ENCODE measurements at places on chromosomes 13 and 19.

DNA sequence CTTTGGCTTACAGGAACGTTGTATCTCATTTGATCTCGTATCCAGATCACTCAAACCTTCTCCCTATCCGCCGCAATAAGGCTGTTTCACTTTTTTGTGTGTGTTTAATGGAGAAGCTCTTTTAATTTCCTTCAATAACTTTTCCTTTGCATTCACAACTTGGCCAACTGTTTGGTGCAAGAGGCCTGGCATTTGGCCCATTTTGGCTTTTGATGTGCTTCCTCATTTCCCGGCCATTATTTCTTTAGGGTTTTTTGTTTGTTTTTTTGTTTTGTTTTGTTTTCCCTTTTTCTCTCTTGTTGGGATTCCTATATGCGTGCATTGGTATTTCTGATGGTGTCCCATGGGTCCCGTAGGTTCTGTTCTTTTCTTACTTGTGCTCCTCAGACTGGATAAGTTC, 6.1 kb upstream of the UPF3A start:
- peaks cover 18% of the 10 kb centered on the region for H3K36me3 ChIP-seq
- H3K4me1 ChIP-seq = peaks cover 3% of the 10 kb centered on the region
- no peaks in the 10 kb centered on the region for H3K27me3 ChIP-seq
- no peak for DNase-seq
- no peak overlapping the region for H3K4me3 ChIP-seq
- no peak overlapping the region for H3K27ac ChIP-seq

DNA sequence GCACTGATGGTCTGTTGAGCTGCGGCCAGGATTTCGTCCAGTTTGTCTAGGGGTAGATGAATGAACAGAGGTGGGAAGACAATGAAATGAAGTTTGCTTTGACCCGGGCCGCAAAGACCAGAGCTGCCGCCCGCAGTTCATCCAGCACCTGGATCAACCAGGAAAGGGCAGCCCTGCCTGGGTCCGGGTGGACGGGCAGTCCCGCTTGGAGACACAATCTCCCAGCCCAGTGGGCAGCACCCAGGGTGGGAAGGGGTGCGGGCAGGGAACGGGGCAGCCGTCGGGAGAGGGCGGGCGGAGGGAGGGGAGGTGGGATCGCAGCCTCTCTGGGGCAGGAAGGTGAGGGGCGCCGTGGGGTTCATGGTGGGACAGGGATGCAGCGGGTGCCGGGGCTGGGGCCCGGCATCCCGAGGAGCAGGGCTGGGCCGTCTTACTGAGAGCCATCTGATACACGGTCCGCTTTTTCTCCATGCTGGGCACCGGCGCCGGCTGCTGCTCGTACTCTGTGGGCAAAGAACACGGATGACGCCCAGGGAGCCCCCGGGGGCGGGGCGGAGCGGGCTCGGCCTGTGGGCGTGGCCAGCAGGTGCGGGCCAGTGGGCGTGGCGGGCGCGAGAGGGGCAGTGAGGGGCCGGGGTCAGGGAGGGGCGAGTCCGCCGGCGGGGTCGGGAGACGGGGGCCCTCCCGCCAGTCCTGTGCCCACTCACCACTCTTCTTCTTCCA, 33.1 kb downstream of the SHANK1 start:
- no peaks in the 10 kb centered on the region for H3K4me1 ChIP-seq
- H3K27me3 ChIP-seq = no peaks in the 10 kb centered on the region
- no peaks in the 10 kb centered on the region for H3K36me3 ChIP-seq
- H3K4me3 ChIP-seq = no peak overlapping the region

GRCh38 chr19:29793116-29793727, 18.6 kb upstream of the CCNE1 start:
- H3K4me3 ChIP-seq = no peak overlapping the region
- no peak for DNase-seq
- no peak overlapping the region for H3K27ac ChIP-seq

DNA sequence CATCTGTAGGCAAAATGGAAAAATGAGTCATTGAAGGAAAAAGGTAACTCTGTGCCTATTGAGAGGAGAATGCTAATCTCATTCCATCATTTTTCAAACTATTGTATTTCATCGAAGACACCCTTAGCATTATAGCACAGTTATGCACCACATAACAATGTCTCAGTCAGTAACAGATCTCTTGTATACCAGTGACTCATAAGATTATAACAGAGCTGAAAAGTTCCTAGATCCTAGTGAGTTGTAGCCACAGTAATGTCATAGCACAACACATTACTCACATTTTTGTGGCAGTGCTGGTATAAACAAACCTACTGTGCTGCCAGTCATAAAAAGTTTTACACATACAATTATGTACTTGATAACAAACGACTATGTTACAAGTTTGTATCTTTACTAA, 1077.6 kb downstream of the DIAPH3 start:
- H3K36me3 ChIP-seq = no peaks in the 10 kb centered on the region
- no peaks in the 10 kb centered on the region for H3K27me3 ChIP-seq
- no peak overlapping the region for H3K27ac ChIP-seq
- no peaks in the 10 kb centered on the region for H3K4me1 ChIP-seq
- DNase-seq = no peak

- DNase-seq = no peak
- peak overlapping the region; percentile 80 for H3K27ac ChIP-seq
- no peaks in the 10 kb centered on the region for H3K36me3 ChIP-seq
- H3K4me1 ChIP-seq = peaks cover 10% of the 10 kb centered on the region
- no peak overlapping the region for H3K4me3 ChIP-seq
- H3K27me3 ChIP-seq = no peaks in the 10 kb centered on the region
Measured at GRCh38 chr19:41327576-41328156, 17.7 kb downstream of the CCDC97 start.

- no peak overlapping the region for H3K4me3 ChIP-seq
- DNase-seq = no peak
- H3K36me3 ChIP-seq = no peaks in the 10 kb centered on the region
Measured at GRCh38 chr19:6802336-6803035, 30.0 kb downstream of the VAV1 start.

DNA sequence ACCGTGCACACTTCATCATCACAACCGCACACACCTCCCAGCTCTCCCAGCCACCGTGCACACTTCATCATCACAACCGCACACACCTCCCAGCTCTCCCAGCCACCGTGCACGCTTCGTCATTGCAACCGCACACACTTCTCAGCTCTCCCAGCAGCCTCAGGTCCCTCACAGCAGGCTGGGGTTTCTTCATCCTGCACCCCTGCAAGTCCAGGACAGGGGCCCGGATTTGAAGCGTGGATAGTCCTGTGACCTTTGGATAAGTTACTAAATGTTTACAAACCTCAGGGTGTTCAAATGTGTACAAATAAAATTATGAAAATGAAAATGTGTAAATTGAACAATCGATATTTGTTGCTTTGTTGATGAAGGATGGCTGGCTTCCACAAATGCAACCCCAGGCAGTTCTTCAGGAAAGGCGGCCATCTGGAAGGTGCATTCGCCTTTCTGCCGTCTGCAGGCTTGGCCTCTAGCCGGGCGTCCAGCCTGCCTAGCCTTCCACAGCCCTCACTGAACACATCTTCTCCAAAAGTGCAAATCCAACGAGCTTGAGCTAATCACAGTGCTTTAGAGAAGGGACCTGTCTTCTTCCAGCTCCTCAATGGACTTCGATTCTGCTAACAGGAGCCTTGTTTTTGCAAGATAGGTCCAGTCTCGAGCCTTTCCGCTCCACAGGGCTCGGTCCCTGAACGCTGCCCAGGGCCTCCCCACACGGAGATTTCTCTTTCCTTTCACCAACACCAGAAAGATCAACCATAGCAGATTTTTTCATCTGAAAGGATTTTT, 74.2 kb downstream of the SPACA7 start:
- H3K4me1 ChIP-seq = no peaks in the 10 kb centered on the region
- H3K27me3 ChIP-seq = no peaks in the 10 kb centered on the region
- no peak for DNase-seq
- no peak overlapping the region for H3K4me3 ChIP-seq

GRCh38 chr19:51467864-51468544, 9.8 kb upstream of the SIGLEC8 start:
- H3K36me3 ChIP-seq = no peaks in the 10 kb centered on the region
- no peaks in the 10 kb centered on the region for H3K27me3 ChIP-seq
- DNase-seq = no peak
- H3K4me1 ChIP-seq = no peaks in the 10 kb centered on the region

DNA sequence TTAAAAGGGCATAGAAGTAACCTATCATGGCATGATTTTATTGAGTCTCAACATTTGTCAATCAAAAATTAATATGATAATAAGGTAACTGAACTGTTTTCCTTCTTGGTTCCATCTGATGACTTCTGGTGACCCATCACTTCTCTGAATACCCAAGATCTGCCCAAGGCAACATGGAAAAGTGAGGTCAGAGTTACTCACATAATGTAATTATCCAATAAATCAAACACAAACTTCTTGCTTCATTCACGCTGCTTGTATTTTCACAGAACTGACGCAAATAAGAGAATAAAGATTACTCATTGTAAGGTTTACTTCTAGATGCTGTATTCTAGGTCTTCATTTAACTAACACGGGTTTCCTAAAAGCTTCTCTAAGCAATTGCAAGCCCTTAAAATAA, 361.6 kb downstream of the RBM26 start:
- no peaks in the 10 kb centered on the region for H3K36me3 ChIP-seq
- no peak overlapping the region for H3K4me3 ChIP-seq
- DNase-seq = no peak
- H3K27me3 ChIP-seq = no peaks in the 10 kb centered on the region
- H3K4me1 ChIP-seq = no peaks in the 10 kb centered on the region

GRCh38 chr19:18501832-18502231, 20.0 kb downstream of the ELL start:
- H3K4me1 ChIP-seq = peaks cover 54% of the 10 kb centered on the region
- no peaks in the 10 kb centered on the region for H3K36me3 ChIP-seq
- no peak for DNase-seq
- no peak overlapping the region for H3K4me3 ChIP-seq
- peak overlapping the region; percentile 77 for H3K27ac ChIP-seq
- no peaks in the 10 kb centered on the region for H3K27me3 ChIP-seq

DNA sequence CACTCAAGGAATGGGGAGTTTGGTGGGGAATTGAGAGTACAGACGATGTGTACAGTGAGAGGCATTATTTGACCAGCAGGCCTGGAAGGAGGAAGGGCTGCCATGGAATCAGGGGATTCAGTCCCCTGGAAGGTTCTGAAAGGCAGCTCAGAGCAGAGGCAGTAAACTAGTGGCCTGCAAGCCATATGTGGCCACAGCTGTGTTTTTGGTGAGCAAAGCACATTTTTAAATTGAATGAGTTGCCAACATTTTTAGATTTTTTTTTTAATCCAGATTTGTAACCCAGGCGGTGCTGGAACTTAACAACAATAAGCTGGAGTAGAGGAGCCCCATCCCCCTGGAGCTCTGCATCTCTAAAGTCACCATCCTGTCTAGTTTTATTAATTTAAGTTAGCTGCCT, 95.3 kb upstream of the IPO5 start:
- peaks cover 2% of the 10 kb centered on the region for H3K4me1 ChIP-seq
- no peak for DNase-seq

GRCh38 chr13:50735071-50735470, 108.4 kb downstream of the DLEU7 start:
- H3K4me1 ChIP-seq = no peaks in the 10 kb centered on the region
- no peak for DNase-seq
- no peaks in the 10 kb centered on the region for H3K36me3 ChIP-seq
- no peaks in the 10 kb centered on the region for H3K27me3 ChIP-seq

DNA sequence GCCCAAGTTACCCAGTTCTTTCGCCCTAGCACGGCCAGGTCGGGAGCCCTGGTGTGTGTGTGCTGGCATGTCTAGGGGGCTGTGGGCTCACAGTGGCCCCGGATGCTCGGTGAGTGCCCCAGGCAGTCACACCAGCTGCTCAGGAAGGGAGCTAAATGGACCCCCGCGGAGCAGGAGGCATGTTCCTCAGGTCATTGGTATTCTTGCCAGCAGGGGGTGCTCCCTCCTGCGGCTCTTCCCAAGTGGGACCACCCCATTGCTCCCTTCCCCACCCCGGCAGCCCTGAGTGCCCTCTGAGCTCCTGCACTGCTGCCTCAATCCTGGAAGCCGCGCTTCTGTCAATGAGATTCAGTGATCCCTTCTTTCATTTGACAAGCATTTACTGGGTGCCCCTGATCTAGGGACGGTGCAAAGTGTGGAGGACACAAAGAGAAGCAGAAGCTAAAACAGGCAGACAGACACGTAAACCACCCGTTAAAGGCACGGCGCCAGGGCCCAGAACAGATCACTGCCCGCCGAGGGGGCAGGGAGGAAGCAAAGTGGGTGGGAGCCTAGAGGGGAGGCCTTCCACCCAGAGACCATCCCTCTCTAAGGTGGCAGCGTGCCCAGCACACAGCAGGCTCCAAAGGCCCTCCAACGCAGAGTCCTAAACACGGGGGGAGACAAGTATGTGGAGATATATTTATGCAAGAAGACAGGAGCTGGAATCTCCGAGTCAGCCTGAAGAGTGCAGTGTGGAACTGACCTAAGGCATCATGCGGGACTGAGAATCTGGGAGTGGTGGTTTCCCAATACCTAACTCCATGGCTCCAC, 5.2 kb upstream of the ADPRHL1 start:
- peaks cover 9% of the 10 kb centered on the region for H3K4me1 ChIP-seq
- no peak overlapping the region for H3K4me3 ChIP-seq
- H3K27me3 ChIP-seq = no peaks in the 10 kb centered on the region
- no peak overlapping the region for H3K27ac ChIP-seq
- DNase-seq = no peak

- H3K4me1 ChIP-seq = no peaks in the 10 kb centered on the region
- H3K27ac ChIP-seq = no peak overlapping the region
- H3K4me3 ChIP-seq = peak overlapping the region; percentile 38
- no peaks in the 10 kb centered on the region for H3K36me3 ChIP-seq
- DNase-seq = peak; percentile 84
- no peaks in the 10 kb centered on the region for H3K27me3 ChIP-seq
Measured at GRCh38 chr13:75219479-75220237, 262.3 kb downstream of the TBC1D4 start.

GRCh38 chr19:14761607-14762006, 16.8 kb downstream of the ADGRE2 start:
- H3K36me3 ChIP-seq = no peaks in the 10 kb centered on the region
- H3K27me3 ChIP-seq = no peaks in the 10 kb centered on the region
- H3K27ac ChIP-seq = no peak overlapping the region
- DNase-seq = no peak
- H3K4me3 ChIP-seq = no peak overlapping the region
- no peaks in the 10 kb centered on the region for H3K4me1 ChIP-seq

GRCh38 chr13:80341101-80341755, at the start of gene SPRY2:
TSS of gene SPRY2 (minus strand) at chr13:80341126. CDS start at chr13:80337705, 3,421 bp downstream.
- no peaks in the 10 kb centered on the region for H3K36me3 ChIP-seq
- peak; percentile 78 for DNase-seq
- H3K4me1 ChIP-seq = peaks cover 5% of the 10 kb centered on the region
- no peaks in the 10 kb centered on the region for H3K27me3 ChIP-seq

- H3K4me3 ChIP-seq = no peak overlapping the region
- H3K36me3 ChIP-seq = no peaks in the 10 kb centered on the region
- H3K27me3 ChIP-seq = no peaks in the 10 kb centered on the region
- no peak for DNase-seq
- no peaks in the 10 kb centered on the region for H3K4me1 ChIP-seq
Measured at GRCh38 chr13:71799324-71799723, 67.7 kb downstream of the DACH1 start.

GRCh38 chr13:113464476-113464875, 11.2 kb upstream of the ADPRHL1 start:
- peaks cover 13% of the 10 kb centered on the region for H3K36me3 ChIP-seq
- H3K4me3 ChIP-seq = no peak overlapping the region
- peaks cover 9% of the 10 kb centered on the region for H3K4me1 ChIP-seq
- no peaks in the 10 kb centered on the region for H3K27me3 ChIP-seq
- DNase-seq = no peak

Data from liver (tissue), 10 donors.